ENCODE measurements at places on chromosomes 7 and 10. TPM values are rescaled to one million over a fixed set of nuclear protein-coding genes. Genes with fewer than 3 reads are reported as not detected.

DNA sequence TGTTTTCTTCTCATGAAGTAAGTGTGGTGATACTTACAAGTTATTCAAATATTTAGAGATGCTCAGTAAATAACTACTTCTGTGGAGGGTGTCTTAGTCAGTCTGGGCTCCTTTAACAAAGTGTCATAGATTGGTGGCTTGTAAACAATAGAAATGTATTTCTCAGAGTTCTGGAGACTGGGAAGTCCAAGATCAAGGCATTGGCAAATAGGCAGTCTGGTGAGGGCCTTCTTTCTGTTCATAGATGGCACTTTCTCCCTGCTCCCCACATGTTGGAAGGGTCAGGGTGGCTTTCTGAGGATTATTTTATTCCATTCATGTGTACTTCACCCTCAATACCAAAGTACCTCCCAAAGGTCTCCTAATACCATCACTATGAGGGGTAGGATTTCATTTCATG is 18.4 kb downstream of the RPA3 start:
- DNase-seq: no peak

Gene LRMDA
- not detected for total RNA-seq

- no peak for DNase-seq
Observed at GRCh38 chr7:54615-55014, 137.8 kb upstream of the FAM20C start.

DNA sequence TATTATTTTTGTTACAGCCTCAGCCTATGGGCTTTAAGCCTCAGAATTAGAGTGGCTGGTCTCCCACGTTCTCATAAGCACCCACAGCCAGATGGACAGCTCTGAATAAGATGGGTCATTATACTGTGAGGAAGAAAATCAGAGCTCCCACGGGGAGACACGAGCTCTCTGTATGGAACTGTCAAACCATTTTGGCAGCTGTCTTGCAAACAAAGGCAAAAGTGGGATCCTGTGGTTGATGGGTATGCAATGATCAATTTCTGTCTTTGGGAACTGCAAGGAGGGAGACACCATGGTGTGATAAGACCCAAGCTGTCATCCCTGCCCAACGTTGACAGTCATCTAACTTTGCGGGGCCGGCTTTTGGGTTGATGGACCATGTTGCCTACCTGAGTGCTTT is 614.3 kb downstream of the TYW1 start:
- DNase-seq: no peak

DNA sequence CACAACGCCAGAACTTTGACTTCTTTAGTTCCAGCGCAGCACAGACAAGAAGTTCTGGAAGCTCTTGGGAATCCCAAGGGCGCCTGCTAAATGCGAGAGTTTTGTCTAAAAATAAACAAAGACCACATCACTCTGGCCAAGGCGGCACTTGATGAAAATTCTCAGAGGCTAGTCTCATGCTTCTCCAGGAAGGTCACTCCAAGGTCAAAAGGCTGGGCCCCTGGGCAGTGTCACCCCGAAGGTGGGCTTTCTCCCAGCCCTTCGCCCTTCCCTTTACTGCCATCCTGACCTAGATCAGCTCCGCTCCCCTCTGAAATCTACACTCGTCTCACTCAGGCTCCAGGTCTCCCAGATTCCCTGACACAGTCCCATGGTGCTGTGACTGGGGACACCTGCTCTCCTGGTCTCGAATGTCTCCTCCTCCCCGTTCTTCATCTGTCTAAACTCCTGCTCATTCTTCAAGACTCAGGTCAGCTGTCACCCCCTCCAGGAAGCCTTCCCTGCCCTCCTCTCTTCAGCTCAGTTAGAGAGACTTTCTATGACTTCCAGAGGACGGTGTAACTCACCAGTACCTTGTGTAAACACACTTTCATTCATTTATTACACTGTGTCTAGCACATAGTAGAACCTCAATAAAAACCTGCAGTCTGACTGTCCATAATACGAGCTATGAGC is 10.5 kb downstream of the FAM53B start:
- no peak for DNase-seq

- no peak for DNase-seq
Observed at GRCh38 chr7:1999278-1999984, 233.3 kb downstream of the MAD1L1 start.

GRCh38 chr10:84179059-84179710 is 5.6 kb downstream of the GPR15LG start:
- no peak for DNase-seq

Gene RBM28
- 120 TPM for total RNA-seq
